Left renal cortex interstitium (tissue), 4 donors: ENCODE measurements at places on chromosomes 1 and 21. TPM values are rescaled to one million over a fixed set of nuclear protein-coding genes. Genes with fewer than 3 reads are reported as not detected.

Gene ACKR1
- polyA plus RNA-seq: 0.29 TPM

DNA sequence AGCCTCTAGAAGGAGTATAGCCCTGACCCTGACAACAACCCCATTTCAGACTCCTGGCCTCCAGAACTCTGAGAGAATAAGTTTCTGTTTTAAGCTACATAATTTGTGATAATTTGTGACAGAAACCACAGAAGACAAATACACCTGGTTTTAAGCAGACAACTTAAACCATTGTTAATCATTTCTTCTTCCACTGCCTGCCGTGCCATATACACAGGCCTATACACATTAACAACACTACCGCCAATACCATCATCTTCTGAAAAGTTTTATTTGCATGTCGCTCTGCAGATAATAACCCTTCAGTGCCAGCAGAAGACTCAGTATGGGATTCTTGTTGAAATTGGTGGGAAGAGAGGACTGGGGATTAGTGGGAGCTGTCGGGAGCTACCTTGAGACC, 39.9 kb upstream of the KRTAP19-8 start:
- DNase-seq: no peak

DNA sequence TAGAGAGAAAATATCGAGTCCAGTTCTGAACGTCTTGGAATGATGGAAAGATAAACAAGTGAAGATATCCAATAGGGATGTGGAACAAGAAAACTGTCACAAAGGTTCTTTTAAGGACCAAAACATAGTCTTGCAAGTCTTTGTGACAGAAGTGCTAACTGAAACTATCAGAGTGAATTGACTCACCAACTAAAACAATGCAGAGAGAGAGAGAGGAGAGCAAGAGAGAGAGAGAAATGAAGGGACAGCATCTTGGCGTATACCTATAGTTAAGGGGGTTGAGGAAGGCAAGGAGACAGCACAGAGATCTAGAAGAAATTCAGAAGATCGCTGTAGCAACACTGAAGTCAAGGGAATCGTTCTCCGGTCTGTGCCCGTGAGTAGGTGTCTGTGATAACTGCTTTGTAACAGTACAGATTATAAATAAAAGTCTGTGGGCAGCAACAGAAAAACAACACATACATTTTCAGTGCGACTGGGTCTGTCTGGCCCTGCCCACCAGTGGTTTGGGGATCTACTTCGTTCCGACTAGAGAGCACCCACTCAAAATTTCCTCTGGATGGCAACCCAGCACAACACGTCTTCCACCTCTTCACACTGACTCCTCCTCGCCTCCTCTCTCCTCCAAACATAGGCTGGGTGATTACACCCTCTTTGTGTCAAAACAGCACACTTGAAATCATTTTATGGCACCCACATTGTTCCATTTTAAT, 4.8 kb upstream of the COA6 start:
- DNase-seq: no peak

DNA sequence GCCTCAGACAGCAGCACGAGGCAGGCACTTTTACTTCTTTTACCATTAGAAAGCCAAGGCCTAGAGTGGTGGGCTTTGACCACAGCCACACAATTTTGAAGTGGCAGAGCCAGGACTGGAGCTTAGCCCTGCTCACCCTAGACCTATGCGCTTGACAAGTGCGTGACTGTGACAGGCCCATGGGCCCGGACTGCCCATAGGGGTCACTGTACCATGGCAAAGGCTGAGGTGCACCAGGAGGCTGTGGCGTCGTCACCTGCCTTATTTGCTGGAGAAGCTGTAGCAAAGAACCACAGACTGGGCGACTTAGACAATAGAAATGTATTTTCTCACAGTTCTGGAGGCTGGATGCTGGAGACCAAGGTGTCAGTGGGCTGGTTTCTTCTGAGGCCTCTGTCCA, 2.6 kb upstream of the TMEM82 start:
- no peak for DNase-seq

DNA sequence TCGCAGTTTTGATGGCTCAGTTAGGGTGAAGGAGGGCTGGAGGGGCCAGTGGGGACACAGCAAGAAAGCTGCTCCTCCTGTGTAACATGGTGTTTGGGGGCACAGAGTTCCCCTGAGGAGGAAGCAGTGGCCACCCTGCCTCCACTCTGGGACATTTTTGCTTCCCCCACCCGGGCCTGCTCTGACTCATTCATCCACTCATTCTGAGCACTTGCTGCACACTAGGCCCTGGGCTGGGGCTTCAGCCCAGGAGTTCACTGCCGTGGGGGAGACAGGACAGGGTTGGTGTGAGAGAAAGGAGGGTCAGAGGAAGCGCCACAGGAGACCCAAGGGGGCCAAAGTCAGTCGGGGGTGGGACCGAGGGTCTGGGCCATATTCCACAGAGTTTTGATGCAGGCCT, 41.4 kb upstream of the ACOT11 start:
- no peak for DNase-seq

GRCh38 chr21:44972821-44973220, 33.0 kb downstream of the SLX9 start:
- DNase-seq: no peak
